AG04449 (cell line): ENCODE measurements at places on chromosomes 3 and 15.

DNA sequence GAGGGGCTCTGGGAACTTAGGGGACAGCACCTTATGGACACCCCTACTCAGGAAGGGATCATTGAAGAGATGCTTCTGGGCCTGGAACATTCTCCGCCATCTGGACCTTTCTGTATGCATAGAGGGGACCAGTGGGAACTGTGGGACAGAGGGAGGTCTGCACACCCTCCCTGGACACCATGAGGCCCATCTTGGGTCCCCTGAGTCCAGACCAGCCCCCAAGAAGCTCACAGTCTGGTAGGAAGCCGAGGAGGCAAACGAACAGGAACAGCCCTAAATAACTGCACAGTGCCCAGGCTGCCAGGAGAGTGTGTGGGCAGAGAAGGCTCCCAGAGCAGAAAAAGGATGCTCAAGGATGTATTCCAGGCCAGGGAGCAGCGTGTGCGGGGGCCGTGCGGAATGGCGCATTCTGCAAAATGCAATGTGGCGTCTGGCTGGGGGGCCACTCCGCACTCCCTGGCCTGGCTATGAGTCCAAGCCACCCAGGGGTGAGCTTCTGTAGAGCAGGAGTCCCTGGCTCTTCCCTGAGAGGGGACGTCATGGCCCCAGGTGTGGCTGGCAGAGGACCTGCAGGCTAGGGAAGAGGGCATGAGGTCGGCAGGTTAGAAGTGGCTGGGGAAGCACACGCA lies 24.5 kb upstream of the KLF13 start:
- no peak for DNase-seq

GRCh38 chr3:169879845-169880575 lies 10.3 kb upstream of the LRRC31 start:
- no peak for DNase-seq

GRCh38 chr15:72912996-72913395 lies 129.4 kb upstream of the ADPGK start:
- DNase-seq, result no peak

DNA sequence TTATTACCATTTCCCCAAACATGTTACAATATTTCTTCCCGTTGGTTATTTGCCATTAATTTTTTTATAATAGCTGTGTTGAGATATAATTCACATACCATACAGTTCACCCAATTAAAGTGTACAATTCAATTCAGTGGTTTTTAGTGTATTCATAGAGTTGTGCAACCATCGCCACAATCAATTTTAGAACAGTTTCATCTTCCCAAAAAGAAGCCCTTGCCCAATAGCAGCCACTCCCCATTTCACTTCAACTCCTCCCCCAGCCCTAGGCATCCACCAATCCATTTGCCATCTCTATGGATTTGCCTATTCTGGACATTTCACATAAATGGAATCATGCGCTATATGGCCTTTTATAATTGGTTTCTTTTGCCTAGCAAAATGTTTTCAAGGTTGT lies 225.1 kb downstream of the EPHB1 start:
- DNase-seq, result no peak

DNA sequence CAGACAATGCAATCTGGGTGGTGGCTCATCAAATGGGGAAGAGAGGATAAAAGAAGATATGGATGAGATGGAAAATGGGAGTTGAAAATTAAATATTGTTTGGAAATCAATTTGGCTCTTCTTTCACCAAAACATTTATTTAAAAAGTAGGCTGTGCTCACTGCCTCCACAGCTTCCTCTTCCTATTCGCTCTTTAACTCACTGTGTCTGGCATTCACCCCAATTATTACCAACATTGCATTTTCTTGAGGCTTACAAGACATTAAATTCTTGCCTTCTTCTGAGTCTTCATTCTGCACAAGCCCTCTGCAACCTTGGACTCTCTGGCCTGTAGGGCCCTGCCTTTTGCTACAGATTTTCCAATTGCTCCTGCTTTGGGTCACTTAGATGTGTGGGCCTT lies 52.9 kb upstream of the TSPAN3 start:
- DNase-seq, result no peak

GRCh38 chr3:129561619-129562248 lies 18.8 kb downstream of the H1-8 start:
- no peak for DNase-seq

DNA sequence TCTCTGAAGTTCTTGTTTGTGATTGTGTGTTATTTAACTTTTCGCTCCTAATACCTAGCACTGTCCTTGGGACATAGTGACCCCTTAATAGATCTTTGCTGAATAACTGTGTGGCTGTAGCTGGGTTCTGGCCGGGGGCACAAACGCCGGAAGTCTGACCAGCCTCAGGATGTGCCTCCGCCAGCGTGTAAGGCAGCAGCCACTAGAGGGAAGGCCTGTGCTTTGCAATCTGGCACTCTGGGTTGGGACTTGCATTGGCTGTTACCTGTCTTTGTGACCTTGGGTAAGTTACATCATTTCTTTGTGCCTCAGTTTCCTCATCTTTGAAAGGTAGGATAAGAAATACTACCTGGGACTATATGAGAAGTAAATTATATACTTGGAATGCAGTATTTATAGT lies 158.7 kb downstream of the GHSR start:
- DNase-seq, result no peak

- no peak for DNase-seq
Observed at GRCh38 chr15:32873284-32874114, 155.7 kb downstream of the GREM1 start.

DNA sequence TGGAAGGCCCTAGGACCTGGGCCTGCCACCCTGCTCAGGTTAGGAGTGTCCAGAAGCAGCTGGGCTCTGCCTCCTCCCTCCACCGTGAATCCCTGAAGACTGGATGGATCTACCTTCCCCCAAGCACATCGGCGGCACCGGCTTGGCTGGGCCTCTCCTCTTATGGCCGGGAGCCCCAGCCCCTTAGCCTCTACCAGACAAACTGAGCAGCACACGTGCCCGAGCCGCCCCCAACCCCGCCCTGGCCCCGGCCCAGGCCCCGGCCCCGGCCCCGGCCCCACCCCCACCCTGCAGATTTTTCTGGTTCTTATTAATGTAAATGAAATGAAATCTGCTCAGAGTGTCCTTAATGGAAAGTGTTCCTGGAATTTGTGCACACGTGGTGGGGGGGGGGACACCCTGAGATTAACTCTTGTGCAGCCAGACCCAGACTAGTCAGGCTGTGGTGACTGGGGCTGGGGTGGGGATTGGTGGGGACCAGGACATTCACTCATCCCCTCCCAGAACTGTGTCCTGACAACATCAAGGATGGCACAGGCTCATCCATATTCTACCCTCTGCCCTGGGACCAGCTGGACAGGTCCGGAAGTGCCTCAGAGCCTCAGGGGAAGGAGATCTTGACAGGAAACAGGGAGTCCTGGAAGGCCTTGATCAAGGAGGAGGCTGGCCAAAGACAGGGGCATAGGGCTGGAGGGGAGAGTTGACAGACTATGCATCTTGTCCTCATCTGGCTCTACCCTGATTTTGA lies 30.9 kb upstream of the SEMA3F start:
- no peak for DNase-seq
